T-helper 9 cell (primary cell): ENCODE measurements at places on chromosomes 3 and 15.

DNA sequence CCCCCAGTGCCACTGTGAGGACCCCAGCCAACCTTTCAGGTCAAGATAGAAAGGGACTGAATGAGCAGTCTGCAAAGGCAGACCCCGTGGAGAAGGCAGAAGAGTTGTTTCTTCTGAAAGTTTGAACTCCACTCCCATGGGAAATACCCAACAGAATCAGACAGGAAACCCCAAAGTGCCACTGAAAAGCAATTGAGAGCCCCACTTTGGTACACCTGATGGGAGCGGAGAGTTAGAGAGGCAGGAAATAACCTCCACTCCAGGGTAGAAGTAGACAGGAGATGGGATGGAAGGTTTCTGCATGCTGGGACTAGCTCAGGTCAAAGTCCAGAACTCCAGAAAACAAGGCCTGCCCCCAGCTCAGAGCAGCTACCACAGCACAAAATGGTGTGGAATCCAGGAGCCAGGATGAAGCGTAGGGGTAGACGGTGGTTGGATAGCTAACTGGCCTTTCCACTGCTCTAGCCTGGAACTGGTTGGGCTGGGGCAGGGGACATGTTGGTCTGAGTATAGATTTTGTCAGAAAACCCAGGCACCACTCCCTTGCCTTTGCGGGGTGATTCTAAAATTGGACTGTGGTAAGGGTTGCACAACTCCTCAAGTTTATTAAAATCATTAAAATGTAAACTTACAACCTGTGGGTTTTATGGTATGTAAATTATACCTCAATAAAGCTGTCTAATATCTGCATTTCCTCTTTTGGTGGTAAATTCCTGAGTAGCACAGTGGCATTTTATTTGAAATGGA, 1.9 kb upstream of the RAB43 start:
- peak; percentile 8 for DNase-seq

DNA sequence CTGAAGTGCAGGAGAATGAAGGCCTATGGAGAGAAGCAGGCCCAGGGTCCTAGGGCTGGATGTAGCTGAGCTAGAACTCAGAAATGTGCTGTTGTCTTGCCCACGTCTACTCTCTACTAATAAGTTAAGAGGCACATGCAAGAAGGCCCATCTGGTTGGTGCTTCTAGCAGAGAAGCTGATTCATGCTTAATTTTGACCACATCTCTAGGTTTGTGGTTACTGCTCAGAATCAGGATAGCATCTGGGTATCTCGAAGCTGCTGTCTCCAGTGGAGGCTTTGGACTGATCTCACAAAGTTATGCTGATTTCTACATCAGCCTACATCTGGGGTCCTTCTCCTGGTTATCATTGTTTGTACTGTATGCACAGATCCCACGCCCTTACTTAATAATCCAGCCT, 87.3 kb downstream of the CACNA1D start:
- DNase-seq = no peak

DNA sequence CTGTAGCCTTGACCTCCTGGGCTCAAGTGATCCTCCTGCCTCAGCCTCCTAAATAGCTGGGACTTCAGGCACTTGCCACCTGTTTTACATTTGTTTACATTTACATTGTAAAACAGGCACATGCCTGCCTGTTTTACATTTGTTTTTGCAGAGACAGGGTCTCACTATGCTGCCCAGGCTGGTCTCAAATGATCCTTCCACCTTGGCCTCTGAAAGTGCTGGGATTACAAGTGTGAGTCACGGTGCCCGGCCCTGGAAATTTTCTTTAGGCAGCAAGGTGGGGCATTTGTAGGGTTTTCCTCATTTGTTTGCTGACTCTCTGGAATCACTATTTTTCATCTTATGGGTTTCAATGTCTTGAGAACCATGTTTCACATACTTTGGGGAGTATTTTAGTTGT, 25.0 kb downstream of the PIF1 start:
- DNase-seq = no peak

GRCh38 chr3:48412375-48413001, 17.4 kb downstream of the PLXNB1 start:
- DNase-seq = no peak

DNA sequence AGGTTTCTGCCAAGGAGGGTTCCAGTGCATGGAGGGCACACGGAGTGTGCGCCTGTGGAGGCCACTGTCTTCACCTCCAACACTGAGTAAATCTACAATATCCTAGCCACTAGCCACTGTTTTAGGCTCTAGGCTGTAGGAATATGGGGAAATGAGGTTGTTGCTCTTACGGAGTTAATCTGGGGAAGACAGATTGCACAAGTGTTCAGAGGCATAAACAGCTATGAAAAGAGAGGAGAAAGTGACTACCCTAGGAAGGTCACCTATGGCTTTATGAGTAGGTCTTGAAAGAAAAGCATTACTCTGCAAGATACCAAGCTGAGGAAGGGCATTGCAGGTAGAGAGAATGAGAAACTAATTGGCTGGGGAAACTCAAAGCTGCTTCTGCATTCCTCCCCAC, 85.7 kb downstream of the CYP19A1 start:
- no peak for DNase-seq

GRCh38 chr15:78448441-78449219, 10.6 kb downstream of the IREB2 start:
- DNase-seq = no peak

GRCh38 chr3:55244247-55244646, 242.9 kb downstream of the WNT5A start:
- no peak for DNase-seq

DNA sequence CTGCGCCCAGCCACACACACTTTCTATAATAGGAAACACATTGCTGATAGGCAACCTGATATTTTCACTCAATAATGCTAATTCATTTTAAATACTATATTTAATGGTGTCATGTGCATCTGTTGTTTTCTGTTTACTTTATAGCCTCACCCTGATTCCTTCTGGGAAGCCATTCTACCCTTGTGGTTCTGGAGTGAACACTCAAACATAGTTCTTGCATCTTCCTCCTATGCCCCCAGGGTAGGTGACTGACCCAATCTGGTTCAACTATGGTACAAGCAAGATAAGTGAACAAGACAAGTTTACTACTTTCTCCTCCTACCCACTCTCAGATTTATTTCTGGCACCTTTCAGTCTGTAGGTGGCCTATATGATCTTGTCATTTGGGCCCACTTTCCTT, 4.3 kb upstream of the SCG3 start:
- no peak for DNase-seq

GRCh38 chr15:64858021-64858575, 16.4 kb downstream of the PLEKHO2 start:
- no peak for DNase-seq

- DNase-seq = no peak
Measured at GRCh38 chr3:127962937-127963336, 47.9 kb downstream of the KBTBD12 start.

DNA sequence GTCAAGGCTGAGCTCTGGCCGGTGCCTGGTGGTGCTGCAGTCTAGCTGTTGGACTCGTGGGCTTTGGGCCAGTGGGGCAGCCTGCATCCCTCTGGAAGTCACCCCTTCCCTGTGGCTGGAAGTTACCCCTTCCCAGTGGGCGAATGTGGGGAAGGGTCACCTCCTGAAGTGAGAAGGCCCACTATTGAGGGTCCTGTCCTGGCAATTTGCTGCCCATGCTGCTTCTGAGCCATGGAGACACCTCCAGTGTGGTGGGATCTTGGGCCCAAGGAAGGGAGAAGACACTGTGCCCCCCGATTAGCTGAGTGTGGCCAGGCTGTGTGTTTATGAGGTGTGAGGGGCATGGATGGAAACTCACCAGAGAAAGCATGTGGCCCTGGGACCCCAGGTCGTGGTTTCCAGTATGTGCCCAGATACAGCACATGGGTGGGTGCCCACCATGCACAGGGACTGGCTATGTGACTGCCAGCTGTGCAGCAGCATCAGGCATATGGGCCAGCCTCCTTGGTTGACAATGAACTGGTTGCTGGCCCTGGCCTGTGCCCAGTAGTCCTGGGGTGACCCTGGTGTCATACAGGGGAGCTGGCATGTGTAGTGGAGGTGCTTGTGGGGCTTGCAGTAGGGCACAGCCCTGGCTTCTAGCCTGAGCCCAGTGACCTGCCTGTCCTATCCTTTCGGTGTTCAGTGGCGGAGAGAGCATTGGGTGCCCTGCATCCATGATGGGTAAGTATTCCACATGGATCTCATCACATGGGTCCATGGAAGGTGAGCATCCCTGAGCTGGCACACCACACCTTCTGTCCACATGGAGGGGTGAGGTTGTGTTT, 221.2 kb downstream of the SNRPN start:
- DNase-seq = no peak

- no peak for DNase-seq
Measured at GRCh38 chr3:103947062-103947461, 1419.6 kb upstream of the ALCAM start.

DNA sequence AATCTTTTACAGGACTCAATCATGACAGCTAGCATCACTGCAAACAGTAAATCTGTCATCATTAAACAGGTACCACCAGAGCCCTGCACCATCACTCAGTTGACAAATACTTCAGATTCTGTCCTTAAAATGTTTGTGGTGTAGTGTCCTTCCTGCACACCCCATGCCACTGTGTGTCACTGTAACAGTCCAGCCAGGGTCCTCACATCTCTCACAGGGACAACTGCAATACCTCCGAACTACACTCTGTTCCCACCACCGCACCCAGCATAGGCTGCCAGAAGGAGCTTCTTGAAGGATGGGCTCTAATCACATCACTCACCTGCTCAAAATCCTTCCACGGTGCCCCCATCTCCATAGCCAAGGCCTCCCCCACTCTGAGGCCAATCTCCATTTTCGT, 90.2 kb upstream of the FGF12 start:
- DNase-seq = no peak

GRCh38 chr3:41418961-41419691, 219.8 kb downstream of the CTNNB1 start:
- no peak for DNase-seq

DNA sequence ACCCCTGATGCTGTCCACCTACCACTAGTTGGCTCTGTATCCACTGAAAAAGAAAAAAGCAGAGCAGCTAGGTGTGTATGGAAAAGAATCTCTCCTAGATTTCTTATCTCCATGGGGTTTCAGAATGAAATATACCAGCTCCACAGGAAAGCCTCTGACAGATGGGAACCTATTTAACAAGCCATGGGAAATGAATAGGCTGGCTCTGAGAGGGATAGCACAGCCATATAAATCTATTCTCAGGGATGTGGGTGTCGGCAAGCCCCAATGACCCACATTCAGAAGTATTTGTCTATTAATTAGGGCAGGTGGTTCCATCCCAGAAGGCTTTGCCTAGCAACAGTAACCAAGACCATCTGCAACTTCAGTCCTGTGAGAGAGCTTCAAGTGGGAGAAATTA, 694.1 kb downstream of the AGBL1 start:
- DNase-seq = no peak

- no peak for DNase-seq
Measured at GRCh38 chr3:24591661-24592555, 97.3 kb upstream of the THRB start.

GRCh38 chr3:10463533-10464434, 41.6 kb downstream of the ATP2B2 start:
- no peak for DNase-seq

GRCh38 chr3:195540027-195540426, 3.1 kb downstream of the PPP1R2 start:
- no peak for DNase-seq

DNA sequence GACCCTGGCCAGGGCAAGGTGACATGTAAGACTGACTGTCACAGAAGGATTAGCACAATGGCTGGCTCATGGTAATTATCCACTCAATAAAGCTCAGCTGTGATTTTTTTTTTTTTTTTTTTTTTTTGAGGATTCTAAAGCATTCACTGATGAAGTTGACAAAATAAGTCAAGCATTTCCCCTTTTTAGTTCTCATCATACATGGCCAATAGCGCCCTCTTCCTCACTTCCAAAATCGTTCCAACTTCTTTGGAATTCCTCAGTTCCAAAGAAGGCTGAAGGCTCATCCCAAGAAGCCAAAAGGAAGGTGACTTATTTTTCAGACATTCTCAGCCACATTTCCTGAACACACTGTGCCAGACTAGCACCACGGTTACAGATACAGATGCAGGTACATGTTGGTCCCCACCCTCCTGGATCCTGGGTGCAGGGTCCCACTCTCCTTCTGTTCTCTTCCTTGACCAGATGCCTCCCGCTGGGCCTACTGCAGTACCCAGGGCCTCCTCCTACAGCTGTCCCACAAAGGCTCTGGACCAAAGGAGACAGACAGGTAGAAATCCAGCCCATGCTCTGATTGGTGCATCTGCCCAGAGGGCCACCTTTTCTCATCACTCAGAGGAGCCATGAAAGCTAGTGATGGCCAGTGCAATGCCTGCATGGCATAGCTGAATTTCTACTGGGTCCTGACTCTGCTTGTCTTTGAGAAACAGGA, 202.6 kb downstream of the UACA start:
- DNase-seq = no peak

- no peak for DNase-seq
Measured at GRCh38 chr3:138862924-138863775, 28.4 kb upstream of the PIK3CB start.
